ENCODE measurements at places on chromosomes 5 and 9.

DNA sequence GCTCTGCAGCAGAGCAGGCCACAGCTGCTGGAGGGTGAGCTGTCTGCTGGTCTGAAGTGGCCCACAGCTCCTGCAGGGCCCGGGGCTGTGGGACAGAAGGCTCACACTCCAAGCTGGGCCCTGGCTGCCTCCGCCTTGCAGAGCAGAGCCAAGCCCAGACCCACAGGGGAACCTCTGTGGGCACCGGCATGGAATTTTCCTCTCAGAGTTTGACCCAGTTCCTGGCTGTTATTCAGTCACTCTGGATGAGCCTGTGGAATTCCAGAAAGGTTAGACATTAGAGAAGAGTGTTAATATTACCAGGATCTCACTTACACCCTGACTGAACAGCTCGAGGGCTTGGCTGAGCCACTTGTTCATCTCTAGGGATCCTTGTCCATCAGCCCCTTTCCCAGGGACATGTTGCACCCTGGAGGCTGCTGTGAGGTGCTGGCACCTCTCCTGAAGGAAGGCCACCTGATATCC, 17.5 kb downstream of the IL9 start:
- DNase-seq, result no peak

DNA sequence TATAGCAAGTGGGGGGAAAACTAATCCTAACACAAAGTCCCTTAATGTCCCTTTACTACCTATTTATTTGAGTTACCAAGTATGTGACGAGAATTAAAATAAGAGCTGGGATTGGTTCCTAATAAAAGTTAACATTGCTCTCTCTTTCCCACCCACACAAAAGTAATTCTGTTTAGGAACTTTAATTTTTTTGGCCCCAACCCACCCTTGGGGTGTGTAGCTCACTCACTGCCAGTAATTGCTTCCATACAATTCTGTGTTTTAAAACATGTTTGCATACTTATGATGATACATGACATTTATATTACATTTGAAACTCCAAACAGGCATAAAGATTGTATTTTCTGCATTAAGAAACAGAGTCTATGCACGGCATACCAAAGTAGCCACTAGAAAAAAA, 106.5 kb downstream of the BNC2 start:
- no peak for DNase-seq

GRCh38 chr9:88025411-88026117, 51.2 kb upstream of the CDK20 start:
- no peak for DNase-seq

GRCh38 chr5:32942225-32942989, 231.3 kb downstream of the NPR3 start:
- peak; percentile 28 for DNase-seq

DNA sequence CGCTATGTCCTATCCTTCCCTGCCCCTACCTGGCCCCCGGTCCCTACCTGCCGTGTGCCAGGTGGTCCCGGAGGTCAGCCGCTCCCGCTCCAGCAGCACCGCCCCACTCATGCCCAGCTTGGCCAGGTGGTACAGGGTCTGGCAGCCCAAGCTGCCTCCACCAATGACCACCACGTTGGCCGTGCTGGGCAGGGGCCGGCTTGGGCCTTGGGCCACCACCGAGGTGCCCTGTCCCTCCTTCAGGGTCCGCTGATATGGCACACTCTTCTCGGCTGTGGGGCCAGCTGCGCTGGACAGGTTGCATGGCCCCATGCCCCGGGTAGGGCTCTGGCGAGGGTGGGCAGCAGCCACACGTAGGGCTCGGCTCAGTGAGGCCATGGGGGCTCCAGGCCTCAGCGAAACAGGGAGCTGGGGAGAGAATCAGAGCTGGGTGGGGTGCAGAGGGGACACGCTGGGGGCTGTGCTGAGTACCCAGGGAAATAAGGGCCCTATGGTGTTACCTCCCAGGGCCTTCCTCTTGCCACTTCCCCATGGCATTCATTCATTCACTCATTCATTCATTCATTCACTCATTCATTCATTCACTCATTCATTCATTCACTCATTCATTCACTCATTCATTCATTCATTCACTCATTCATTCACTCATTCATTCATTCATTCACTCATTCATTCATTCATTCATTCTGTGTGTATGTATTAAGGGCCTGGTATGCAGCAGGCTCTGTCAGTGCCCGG, 4.2 kb downstream of the SARDH start:
- no peak for DNase-seq

GRCh38 chr5:38672059-38672788, 115.8 kb upstream of the LIFR start:
- DNase-seq, result peak; percentile 84

- DNase-seq, result no peak
These were observed 34.5 kb downstream of the COL15A1 start for GRCh38 chr9:98978231-98978681.

- DNase-seq, result no peak
These were observed 6.8 kb upstream of the IRX4 start for GRCh38 chr5:1889321-1890065.

DNA sequence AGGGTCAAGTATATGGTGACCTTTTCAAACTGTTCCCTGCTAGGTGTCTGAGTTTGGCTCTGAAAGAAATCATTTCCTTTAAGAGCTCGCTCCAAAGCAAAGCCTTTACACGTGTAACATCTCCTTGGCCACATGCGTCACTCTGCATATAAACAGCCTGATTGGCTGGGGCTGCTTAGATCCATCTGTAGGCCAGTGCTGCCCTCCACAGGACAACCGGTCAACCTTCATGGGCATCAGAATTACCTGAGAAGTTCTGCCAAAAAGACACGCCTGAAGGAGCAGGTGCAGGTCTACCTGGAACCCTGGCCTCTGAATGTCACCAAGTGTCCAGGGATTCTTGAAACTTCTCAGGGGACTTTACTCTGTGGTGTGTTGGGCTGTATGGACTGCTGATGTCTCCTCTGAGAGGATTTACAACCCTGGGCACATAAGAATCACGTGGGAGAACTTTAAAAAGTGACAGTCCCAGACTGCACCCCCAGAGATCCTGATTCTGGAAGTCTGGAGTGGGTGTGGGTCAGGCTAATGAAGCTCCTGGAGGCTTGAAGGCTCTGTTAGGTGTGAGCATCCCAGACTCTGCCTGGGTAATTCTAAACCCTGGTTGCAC, 497.6 kb downstream of the GADD45G start:
- DNase-seq, result peak; percentile 84

GRCh38 chr5:83249156-83249555, 171.8 kb downstream of the XRCC4 start:
- DNase-seq, result peak; percentile 12

DNA sequence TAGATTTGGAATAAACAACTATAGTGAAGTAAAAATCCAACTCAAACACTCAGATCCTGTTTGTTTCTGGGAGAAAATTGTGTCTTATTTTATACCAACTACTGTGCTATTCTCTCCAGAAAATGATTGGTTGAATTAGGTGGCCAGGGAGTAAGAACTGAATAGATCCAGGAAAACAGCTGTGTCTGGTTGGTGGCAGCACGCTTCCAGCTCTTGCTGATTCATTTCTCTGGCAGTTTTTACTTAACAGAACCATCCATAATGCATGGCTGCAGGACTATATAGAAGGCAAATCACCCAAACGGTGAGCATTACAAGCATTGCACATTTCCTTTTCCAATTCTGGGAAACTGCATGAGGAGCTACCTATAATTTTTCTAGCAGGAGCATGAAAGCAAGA, 29.5 kb downstream of the DMAC1 start:
- no peak for DNase-seq

GRCh38 chr5:68257210-68257609, 41.7 kb downstream of the PIK3R1 start:
- DNase-seq, result no peak

GRCh38 chr9:129073404-129073803, 7.5 kb upstream of the DOLPP1 start:
- no peak for DNase-seq
